ENCODE measurements at places on chromosomes 4 and X.
A peak's percentile ranks its signal among the peaks of the same experiment; 100 is the strongest.

GRCh38 chrX:39022106-39022505 is 220.8 kb downstream of the MID1IP1 start:
- no peak for DNase-seq

DNA sequence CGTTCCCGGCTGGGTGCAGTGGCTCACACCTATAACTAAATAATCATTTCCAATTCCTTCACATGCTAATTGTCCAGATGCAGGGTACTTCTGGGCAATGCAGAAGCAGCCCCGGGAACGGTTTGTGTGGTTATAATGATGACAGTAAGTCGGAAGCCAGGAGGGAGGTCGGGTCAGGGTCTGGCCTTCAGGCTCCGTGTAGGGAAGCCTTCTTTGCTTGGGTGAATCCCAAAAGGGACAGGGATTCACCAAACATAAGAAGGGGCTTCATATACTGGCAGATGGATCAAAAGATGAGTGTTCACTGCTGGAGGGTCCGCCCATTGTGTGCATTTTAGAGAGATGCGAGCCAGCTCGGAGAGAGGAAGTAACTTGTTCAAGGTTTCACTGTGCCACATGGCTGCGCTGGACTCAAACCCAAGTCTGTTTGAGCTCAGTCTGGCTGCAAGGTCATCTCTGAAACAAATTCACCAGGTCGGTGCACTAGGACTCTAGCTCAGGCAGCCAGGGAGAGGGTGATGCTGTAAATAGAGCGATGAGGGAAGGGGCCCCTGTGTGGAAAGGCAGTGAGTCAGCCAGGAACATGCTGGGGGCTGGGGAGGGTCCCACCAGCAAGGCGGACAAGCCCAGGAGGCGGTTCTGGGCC is 4.8 kb upstream of the KIAA0232 start:
- no peak for DNase-seq

GRCh38 chr4:12116009-12116552 is 687.4 kb upstream of the HS3ST1 start:
- no peak for DNase-seq

DNA sequence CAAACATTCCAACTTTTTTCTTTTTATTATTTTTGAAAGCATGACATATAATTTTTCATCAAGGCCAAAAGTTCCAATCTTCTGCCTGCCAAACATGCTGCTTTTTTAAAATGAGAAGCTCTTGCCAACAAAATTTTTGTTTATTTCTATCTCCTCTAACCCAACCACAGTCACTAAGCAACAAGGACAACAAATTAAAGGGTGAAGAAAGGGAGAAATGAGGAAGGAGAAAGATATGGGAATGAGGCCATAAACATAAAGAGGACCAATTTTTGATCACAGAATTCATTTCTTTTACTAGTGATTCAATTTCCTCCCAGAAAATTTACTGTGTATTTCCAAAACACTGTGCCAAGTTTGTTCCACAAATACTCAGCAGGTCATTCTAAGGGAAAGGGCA is 537.0 kb upstream of the DIAPH2 start:
- DNase-seq, result no peak

DNA sequence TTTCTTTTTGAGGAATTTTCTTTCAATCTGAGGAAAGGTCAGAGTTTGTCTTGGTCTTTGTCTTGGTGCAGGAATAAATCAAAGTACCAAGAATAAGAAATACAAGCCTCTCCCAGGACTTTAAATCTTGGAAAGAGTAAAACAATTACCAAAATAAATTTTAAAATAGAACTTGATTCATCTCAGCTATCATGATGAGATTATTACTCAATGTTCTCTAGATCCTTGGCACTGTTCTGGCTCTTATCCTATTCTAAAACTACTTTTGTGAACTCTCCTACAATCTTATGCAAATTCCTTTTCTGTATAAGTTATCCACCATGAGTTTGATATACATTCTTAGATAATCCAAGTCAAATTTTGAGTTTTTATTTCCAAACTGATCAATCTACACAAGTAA is 464.3 kb downstream of the PPARGC1A start:
- no peak for DNase-seq

- DNase-seq, result no peak
These were observed 299.2 kb downstream of the IDS start for GRCh38 chrX:149205937-149206336.

DNA sequence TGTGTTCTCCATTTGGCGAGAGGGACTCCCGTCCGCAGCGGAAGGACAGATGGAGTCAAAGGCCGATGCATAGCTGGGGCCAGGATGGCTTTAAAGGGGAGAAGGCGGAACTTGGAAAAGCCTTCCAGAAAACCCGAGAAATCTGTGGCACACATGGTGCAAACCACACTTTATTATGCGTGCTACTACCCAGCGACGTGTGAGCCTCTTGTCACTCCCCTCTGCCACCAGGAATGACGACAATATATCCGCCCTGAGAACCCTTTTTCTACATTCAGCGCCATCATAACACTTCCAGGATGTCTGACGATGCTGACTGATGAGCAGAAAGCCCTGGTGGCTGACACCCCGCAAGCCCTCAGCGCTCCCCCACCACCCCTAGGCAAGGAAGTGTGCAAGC is 689 bp upstream of the DCHS2 start:
- DNase-seq, result no peak

DNA sequence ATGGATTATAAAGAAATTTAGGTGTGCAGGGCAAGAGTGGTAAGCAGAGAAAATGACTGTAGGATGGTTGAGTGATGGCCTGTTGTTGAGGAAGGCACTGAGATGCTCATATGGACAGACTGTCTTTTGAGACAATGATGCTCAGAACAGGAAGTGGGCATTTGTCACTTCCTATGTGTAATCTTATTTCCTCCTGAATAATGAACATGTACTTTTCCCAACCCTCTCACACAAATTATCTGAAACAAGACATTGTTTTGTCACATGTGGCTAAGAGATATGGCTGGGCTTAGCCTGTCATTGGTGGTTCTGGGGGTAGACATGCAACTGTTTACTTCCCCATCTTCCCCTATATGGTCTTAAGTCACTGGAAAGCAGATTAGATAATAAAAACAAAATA is 240.5 kb downstream of the CFAP47 start:
- DNase-seq, result no peak

DNA sequence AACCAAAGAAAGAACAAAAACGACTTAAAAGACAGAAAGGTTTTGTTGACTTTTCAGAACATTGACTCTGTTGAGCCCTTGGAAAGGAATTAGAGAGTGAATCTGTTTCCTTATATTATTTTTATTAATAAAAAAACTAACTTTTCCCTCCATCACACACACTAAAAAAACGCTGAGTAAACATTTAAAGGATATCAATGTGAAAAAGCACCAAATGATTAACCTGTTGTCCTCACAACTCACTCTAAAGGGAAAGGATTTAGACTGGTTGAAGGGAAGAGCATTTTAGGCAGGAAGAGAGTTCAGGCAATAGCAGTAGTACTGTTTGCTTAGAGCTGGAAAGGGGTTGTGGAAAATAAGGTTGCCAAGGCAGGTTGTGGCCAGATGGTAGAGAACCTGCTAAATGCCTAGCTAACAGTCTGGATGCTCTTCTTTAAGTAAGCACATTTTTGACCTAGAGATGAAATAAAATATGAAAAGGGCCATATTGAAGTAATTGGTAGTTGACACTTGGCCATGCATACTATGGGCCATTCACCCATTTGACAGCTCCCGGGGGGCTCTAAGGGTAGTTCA is 98.0 kb upstream of the NDP start:
- DNase-seq, result no peak

GRCh38 chr4:159946983-159947615 is 844.2 kb downstream of the RAPGEF2 start:
- DNase-seq, result no peak

GRCh38 chrX:133267621-133268020 is 49.5 kb upstream of the TFDP3 start:
- DNase-seq, result no peak

DNA sequence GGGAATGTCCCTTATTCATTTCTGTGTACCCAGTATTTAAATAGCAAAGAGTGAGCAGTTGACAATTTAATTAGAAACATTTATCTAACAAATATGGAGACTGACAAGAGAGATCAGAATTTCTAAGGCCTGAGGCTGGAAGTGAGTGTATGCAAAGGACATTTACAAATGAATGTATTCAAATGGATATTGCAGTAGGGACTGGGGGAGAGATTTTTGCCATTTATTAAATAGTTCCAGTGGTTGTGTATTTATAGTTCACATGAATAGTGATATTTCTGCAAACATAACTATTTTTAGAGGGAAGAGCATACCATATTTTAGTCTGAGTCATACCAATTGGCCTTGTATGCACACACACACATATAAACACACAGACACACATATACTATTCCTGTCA is 592.4 kb downstream of the GLUD2 start:
- no peak for DNase-seq

GRCh38 chr4:151692443-151692782 is 68.4 kb downstream of the GATB start:
- DNase-seq, result no peak

DNA sequence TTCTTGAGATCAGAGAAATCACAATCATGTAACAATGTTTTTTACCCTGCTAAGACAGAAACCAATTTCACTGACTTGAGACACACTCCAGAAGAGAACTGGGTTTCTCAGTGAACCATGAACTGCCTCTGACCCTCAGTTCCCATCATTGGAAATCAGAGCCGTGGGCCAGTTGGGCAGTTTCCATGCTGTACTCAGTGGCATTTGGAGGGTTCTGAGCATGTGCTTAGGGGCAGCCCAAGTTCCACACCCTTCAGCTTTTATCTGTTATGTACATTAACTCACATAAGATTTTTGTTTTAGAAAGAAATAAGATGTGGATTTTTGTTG is 77.9 kb downstream of the BTC start:
- DNase-seq, result no peak

- peak; percentile 93 for DNase-seq
These were observed 89.7 kb downstream of the TMEM131L start for GRCh38 chr4:153555730-153556434.

DNA sequence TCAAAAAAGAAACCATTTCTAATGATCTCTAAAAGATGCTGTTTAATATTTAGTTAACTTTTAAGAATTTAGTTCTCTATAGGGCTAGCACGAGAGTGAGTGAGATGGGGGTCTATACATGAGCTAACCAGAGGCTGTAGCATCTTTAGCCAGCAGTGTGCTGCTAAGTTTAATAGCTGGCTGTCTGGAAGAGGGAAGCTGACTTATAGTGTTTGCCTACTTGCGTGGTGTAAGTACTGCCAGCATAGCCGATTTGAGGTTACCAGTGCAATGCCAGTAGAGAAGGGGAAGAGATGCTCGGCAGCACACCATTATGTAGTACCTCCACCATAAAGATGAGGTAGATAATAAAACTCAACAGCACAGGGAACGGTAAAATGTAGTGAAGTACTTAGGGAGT is 47.1 kb upstream of the TMEM131L start:
- no peak for DNase-seq

GRCh38 chrX:149032449-149032848 is 472.7 kb downstream of the IDS start:
- no peak for DNase-seq

DNA sequence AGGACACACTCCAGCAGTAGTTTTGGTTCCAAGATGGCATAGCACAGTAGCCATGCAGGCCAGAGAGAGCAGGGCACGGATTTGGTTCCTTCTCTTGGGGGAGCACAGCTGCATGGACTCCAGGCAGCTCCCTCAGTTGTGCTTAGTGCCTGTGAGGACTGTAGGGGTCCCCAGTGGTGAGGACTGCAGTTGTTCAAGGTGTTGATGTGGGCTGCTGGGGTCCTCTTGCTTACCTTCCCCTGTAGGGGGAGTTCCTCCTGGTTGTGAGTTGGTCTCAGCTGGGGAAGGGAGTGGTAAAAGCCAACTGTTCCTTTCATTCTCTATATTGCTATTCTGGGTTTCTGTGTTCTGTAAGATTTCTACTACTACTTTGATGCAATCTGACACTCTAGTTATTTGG is 606.5 kb downstream of the MAGEB5 start:
- no peak for DNase-seq

GRCh38 chr4:138188406-138189084 is 53.6 kb downstream of the SLC7A11 start:
- no peak for DNase-seq

- no peak for DNase-seq
These were observed 257.4 kb downstream of the CFAP299 start for GRCh38 chr4:80592950-80593349.

GRCh38 chr4:14902342-14902741 is 99.9 kb upstream of the CPEB2 start:
- DNase-seq, result no peak

GRCh38 chrX:135505351-135505750 is 15.1 kb upstream of the INTS6L start:
- DNase-seq, result no peak

- DNase-seq, result no peak
These were observed 288.4 kb upstream of the NRK start for GRCh38 chrX:105533951-105534350.

DNA sequence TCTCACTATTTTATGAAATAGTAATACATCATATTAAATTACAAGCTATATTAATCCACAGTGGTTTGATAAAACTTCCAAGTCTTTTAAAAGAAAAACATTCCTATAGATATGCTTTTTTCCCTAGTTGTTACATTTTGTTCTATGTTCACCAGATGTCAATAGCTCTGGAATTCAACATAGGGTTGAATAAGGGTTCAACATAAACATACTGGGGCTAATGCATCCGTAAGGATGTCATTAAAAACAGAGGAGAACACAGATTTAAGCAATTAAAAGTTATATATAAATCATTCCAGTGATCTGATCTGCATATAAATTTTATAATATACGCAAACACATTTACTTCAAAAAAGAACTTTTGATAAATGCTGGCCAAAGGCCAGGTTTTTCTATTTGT is 32.5 kb downstream of the SULT1B1 start:
- no peak for DNase-seq

DNA sequence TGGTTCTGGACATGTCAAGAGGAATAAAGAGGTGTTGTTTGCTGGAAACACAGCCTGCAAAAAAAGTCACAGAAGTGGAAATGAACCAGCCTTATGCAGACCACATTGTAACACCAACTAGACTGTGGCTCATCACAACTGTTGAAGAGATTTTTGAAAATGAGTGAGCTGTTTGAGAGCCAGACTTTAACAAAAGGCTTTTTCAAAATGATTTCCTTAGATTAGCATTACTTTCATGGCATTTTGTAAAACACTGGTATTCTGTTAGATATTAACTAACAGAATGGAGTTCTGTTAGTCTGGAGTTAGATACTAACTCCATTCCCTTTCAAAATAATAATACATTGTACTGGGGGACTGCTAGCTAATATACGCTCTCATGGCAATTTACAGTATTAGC is 60.6 kb upstream of the GABRA2 start:
- DNase-seq, result no peak

DNA sequence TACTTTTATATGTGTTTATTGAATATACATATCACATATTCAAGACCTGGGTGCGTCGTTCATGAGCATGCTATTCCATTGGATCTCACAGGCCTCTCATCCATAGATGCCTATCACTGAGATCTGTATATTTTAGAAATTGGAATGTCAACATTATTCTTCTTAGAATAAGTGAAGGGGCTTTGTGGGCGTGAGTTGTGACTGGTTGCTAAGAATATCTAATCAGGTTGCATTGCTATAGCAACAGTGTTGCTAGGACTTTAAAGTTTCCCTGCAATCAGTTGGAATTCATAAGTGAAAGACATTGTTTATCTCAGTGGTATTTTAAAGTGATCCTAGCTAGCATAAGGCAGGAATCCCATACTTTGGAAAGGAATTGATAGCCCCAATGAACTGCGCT is 36.7 kb upstream of the ANK2 start:
- no peak for DNase-seq

Data from right hindlimb (tissue), 1 donor.